Spinal cord (tissue), 10 donors: ENCODE measurements at places on chromosomes 3 and 15. TPM values are rescaled to one million over a fixed set of nuclear protein-coding genes. Genes with fewer than 3 reads are reported as not detected.

DNA sequence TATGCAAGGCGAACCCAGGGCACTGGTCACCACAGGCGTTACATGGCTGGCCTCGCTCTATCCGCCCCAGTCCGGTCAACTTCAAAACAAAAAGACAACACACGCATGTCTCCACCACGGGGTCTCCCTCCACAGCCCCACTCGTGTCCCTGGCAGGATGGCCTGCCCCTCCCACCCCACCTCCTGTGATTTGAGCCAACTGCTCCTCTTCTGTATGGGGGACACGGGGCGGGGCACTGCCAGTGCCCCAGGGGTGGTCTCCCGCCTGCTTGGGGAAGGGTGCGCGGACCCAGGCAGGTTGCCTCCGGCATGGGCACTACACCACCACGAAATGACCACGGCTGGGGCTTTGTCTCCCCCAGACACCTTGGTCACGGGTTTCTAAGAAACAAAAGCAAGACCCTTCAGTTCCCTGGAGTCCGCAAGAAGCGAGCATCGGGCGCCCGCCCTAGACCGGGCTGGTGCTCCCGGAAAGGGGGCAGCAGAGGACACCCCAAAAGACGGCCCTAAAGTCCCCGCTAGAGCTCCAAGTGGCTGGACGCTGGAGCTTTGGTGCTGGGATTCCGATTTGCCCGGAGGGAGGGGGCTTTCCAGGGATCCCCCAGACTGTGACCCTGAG is 219.3 kb upstream of the PRICKLE2 start:
- H3K4me3 ChIP-seq: peak overlapping the region; percentile 56
- peak; percentile 39 for DNase-seq
- peaks cover 9% of the 10 kb centered on the region for H3K27me3 ChIP-seq
- no peaks in the 10 kb centered on the region for H3K36me3 ChIP-seq

DNA sequence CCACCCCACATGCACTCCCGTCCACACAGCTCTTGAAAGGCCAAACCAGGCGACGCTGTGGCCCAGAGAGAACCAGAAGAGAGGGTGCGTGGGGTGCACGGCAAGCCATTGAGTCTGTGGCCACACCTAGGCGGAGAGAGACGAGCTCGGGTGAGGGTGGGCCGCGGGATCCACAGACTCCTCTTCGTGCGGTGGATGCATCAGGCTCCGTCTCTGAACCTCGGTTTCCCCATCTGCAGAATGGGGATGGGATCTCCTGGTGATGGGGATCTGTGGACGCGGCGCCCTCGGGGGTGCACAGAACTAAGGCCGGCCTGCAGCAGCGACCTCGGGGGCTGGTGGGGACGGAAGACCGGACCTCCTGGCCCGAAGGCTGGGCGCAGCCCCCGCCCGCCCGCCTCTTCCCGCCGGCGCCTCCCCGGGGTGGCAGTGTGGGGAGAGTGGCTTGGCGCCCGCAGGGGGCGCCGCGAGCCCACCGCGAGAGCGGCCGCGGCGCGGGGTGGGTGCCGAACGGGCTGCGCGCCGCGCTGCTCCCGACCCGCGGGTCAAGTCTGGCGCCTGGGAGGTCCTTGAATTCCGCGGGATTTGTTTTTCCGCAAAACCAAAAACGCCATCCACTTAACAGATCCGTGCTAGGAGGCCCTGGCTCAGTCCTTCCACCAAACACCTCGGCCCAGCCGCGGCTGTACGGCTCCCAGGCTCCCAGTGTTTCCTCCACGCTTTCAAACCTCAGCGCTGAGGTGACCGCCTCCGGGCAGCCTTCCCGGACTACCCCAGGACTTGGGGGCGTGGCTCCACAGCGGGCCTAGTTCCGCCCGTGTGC is 13.2 kb upstream of the ADPGK start:
- no peaks in the 10 kb centered on the region for H3K27me3 ChIP-seq
- H3K27ac ChIP-seq: no peak overlapping the region
- H3K36me3 ChIP-seq: no peaks in the 10 kb centered on the region
- peaks cover 15% of the 10 kb centered on the region for H3K4me1 ChIP-seq
- DNase-seq: peak; percentile 73

DNA sequence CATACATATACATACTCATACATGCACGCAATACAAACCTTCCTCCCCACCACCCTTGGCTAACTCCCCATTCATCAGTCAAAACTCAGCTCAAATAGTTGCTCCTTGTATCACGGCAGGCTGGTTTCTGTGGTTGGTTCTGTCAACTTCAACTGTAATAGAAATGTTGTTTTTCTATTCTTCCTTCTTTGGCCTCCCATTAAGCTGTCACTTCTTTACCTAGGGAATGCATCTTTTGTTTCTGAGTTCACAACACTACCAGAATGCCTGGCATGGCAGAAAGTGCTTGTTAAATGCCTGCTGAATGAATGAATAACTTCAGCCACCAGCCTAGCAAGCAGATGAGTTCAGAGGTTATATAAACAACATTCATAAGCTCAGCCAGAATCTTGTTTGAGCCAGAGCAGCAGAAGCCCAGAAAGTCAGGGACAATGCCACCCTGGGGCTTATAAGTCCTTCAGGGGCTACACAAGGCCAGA is 63.1 kb downstream of the B3GALNT1 start:
- H3K36me3 ChIP-seq: no peaks in the 10 kb centered on the region
- H3K4me3 ChIP-seq: no peak overlapping the region
- H3K27me3 ChIP-seq: no peaks in the 10 kb centered on the region
- H3K27ac ChIP-seq: no peak overlapping the region
- H3K4me1 ChIP-seq: no peaks in the 10 kb centered on the region

GRCh38 chr3:70981231-70981880 is 602.2 kb downstream of the FOXP1 start:
- peak overlapping the region; percentile 3 for H3K27ac ChIP-seq
- H3K36me3 ChIP-seq: peaks cover 3% of the 10 kb centered on the region
- DNase-seq: no peak
- H3K4me3 ChIP-seq: no peak overlapping the region
- peaks cover 8% of the 10 kb centered on the region for H3K4me1 ChIP-seq

The AHSG gene
- total RNA-seq: 1.5 TPM

DNA sequence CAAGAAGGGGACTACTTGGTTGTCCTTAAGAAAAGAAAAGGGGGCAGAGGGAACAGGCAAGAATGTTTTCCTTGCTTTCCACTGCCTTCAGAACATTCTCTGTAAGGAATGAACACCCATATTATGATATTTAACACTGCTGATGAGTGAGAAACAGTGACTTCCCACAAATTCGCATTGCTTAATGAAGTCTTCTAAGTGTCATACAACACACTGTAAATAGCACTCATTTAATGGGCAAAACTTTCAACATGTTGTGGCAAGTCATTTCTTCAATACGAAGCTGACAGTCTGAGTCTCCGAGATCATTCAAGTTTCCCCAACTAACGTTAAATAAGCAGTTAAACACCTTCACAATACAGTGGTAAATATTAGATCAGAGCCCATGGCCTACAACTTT is 464.4 kb downstream of the SHQ1 start:
- no peaks in the 10 kb centered on the region for H3K27me3 ChIP-seq
- H3K4me3 ChIP-seq: no peak overlapping the region
- H3K27ac ChIP-seq: no peak overlapping the region
- DNase-seq: no peak

GRCh38 chr3:137078040-137078439 is 120.3 kb downstream of the IL20RB start:
- no peak overlapping the region for H3K27ac ChIP-seq
- H3K4me3 ChIP-seq: no peak overlapping the region
- no peak for DNase-seq
- H3K27me3 ChIP-seq: no peaks in the 10 kb centered on the region

The TICRR gene
- total RNA-seq: 2.0 TPM

DNA sequence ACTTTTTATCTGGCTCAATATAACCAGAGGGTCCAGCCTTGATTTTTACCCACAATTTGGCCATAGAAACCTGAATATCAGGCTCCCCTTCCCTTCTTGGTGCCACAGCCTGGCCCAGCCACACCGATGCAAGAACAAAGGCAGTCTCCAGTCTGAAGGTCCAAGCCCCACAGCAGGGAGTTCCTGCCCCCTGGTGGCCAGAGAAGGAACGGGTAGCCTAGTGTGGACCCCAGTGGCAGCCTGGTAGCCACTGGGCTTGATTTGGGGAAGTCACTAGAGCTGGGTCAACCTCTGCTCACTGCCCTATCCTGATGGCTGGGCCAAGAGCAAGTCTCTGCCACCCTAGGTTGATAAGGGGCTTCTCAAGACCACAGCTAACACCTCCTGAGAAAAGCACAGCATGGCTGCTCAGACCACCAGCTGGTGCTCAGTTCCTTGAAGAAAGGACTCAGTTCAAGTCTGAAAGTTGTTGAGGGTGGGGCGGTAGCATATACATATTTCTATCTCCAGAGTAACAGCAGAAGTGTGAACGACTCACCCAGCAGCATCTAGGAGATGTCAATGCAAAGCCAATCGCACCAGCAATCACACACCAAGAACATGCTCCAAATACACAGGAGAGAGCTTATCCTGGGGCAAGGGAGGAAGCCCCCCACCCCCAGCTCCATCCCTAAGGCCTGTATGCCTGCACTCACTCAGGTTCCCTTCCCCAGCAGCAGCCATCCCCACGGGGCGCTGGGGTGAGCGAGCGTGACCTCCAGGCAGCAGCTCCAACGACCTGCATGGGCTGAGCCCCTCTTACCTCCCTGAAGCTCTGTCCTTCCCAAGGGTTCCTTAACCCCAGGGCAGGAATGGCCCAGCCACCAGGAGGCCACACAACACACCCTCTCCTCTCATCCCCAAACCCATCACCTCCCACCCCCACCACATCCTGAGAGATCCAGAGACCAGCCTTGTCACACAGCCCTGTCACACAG is 7.6 kb downstream of the PFKFB4 start:
- peak; percentile 84 for DNase-seq
- H3K36me3 ChIP-seq: peaks cover 56% of the 10 kb centered on the region
- H3K4me3 ChIP-seq: no peak overlapping the region
- H3K4me1 ChIP-seq: peaks cover 5% of the 10 kb centered on the region
- H3K27ac ChIP-seq: no peak overlapping the region

- no peaks in the 10 kb centered on the region for H3K4me1 ChIP-seq
- no peaks in the 10 kb centered on the region for H3K27me3 ChIP-seq
- H3K4me3 ChIP-seq: no peak overlapping the region
- DNase-seq: no peak
- H3K27ac ChIP-seq: no peak overlapping the region
Measured at GRCh38 chr3:183988216-183988790, 29.4 kb downstream of the ABCC5 start.

DNA sequence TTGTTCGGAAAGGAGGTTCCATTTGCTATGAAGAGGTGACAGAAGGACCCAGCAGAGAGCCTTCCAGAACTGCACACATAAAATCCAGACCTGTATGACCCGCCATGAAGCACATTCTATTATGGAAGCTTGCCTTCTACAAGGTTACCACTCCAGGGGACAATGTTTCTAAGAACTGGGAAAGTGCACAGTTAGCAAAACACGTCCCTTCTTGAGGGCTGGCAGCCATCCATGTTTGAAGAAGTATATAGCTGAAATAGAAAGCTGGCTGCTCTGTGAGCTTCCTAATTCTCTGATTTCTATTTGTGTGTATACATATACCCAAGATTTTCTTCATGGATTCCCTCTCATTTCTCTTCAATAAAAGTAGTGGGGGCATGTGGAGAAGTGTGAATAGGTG is 74.6 kb downstream of the CNTN3 start:
- no peaks in the 10 kb centered on the region for H3K27me3 ChIP-seq
- DNase-seq: no peak
- no peak overlapping the region for H3K27ac ChIP-seq
- no peaks in the 10 kb centered on the region for H3K4me1 ChIP-seq
- no peak overlapping the region for H3K4me3 ChIP-seq

GRCh38 chr3:133570139-133570936 is 3.1 kb upstream of the CDV3 start:
- DNase-seq: no peak
- no peaks in the 10 kb centered on the region for H3K4me1 ChIP-seq
- H3K36me3 ChIP-seq: no peaks in the 10 kb centered on the region
- H3K4me3 ChIP-seq: no peak overlapping the region
- no peak overlapping the region for H3K27ac ChIP-seq
- H3K27me3 ChIP-seq: no peaks in the 10 kb centered on the region

- peaks cover 19% of the 10 kb centered on the region for H3K4me1 ChIP-seq
- no peaks in the 10 kb centered on the region for H3K27me3 ChIP-seq
- H3K4me3 ChIP-seq: no peak overlapping the region
- H3K27ac ChIP-seq: no peak overlapping the region
Measured at GRCh38 chr3:49879721-49880120, 10.0 kb upstream of the CAMKV start.

GRCh38 chr3:70989174-70989573 is 594.4 kb downstream of the FOXP1 start:
- no peaks in the 10 kb centered on the region for H3K36me3 ChIP-seq
- H3K4me1 ChIP-seq: peaks cover 3% of the 10 kb centered on the region
- no peak for DNase-seq
- no peaks in the 10 kb centered on the region for H3K27me3 ChIP-seq

DNA sequence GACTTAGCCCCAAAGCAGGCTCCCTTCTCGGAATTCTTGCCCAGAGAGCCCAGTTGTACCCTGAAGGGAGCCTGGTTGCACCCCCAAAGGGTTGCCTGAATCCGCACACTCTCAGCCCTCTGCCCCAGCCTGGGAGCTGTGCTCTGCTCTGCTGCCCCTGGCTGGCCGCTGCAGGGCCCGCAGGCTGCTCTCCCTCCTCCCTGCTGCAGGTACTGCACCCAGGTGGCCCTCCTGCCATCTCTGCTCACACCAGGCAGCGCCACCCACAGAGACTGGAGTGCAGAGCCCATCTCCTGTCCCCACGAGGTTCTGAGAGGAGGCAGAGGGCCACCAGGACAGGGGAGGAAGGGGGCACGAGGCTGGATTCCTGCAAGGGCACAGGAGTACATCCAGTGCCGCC is 134.2 kb upstream of the NSMCE3 start:
- no peaks in the 10 kb centered on the region for H3K27me3 ChIP-seq
- H3K4me3 ChIP-seq: no peak overlapping the region
- H3K27ac ChIP-seq: no peak overlapping the region
- peaks cover 5% of the 10 kb centered on the region for H3K4me1 ChIP-seq

The POLG gene
- total RNA-seq: 26.9 TPM

The CFAP161 gene
- total RNA-seq: 3.2 TPM

GRCh38 chr15:80747317-80748053 is 31.7 kb upstream of the CEMIP start:
- H3K4me1 ChIP-seq: peaks cover 30% of the 10 kb centered on the region
- no peaks in the 10 kb centered on the region for H3K36me3 ChIP-seq
- H3K27ac ChIP-seq: no peak overlapping the region
- DNase-seq: no peak

The SETMAR gene
- total RNA-seq: 19.1 TPM

- no peak for DNase-seq
- H3K4me3 ChIP-seq: no peak overlapping the region
- H3K36me3 ChIP-seq: no peaks in the 10 kb centered on the region
- no peaks in the 10 kb centered on the region for H3K4me1 ChIP-seq
- no peaks in the 10 kb centered on the region for H3K27me3 ChIP-seq
Measured at GRCh38 chr3:40827226-40827625, 302.5 kb downstream of the ZNF621 start.

DNA sequence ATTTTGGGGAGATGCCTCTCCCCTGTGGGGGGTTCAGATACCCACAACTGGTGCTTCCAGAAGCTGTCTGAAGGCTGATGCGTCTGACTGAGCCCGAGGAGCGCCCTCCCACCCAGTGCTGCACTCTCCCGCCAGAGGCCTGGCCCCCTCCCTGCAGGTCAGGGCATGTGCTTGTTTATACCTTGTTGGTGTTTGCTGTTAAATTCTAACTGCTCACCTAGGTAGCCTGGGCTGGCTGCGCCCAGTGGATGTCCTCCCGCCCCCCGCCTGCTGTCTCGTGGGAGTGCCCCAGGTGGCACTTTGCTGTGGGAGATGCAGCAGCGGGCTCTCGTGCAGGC is 12.9 kb downstream of the KLF13 start:
- no peak overlapping the region for H3K4me3 ChIP-seq
- peaks cover 94% of the 10 kb centered on the region for H3K4me1 ChIP-seq
- DNase-seq: no peak
- peaks cover 26% of the 10 kb centered on the region for H3K36me3 ChIP-seq
- H3K27me3 ChIP-seq: no peaks in the 10 kb centered on the region

The ITIH1 gene
- total RNA-seq: not detected

The NPAP1 gene
- total RNA-seq: 0.69 TPM

The TBCCD1 gene
- total RNA-seq: 30.1 TPM

The NMNAT3 gene
- total RNA-seq: 10.0 TPM
